ENCODE measurements at places on chromosomes 5 and 9.
A peak's percentile ranks its signal among the peaks of the same experiment; 100 is the strongest.

- no peak for DNase-seq
Measured at GRCh38 chr9:38079461-38080031, 10.5 kb upstream of the SHB start.

- no peak for DNase-seq
Measured at GRCh38 chr5:6740586-6741150, 27.4 kb downstream of the TENT4A start.

- DNase-seq, result no peak
Measured at GRCh38 chr9:123104807-123105206, 71.3 kb downstream of the GPR21 start.

GRCh38 chr9:82961504-82962125 is 101.3 kb downstream of the RASEF start:
- DNase-seq, result peak; percentile 1

- DNase-seq, result no peak
Measured at GRCh38 chr9:91489361-91489899, 65.8 kb upstream of the NFIL3 start.

DNA sequence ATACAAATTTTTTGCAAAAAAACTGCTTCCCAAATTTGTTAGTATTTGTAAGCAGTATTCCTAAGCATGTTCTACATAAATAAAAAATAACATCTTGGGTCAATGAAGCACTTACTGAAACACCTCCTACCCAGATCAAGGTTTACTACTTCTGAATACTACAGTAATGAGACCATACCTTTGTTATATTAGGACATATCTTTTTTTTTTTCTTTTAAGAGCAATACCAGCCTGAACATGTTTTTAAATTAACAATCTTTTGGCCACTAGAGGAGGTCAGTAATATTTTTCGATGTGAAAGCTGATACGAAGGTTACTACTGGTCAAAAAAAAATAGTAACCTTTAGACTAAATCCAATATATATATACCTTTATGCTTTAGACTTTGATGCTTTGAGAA is 72.7 kb downstream of the CERT1 start:
- no peak for DNase-seq

Measured in activated naive CD4-positive, alpha-beta T cell (primary cell).